Activated CD4-positive, alpha-beta T cell treated with anti-CD3 and anti-CD28 coated beads for 36 hours (primary cell): ENCODE measurements at places on chromosomes 16 and 17. TPM values are rescaled to one million over a fixed set of nuclear protein-coding genes. Genes with fewer than 3 reads are reported as not detected.

PRR29 gene
- total RNA-seq = 1.0 TPM

CPHXL2 gene
- not detected for total RNA-seq

SRCIN1 gene
- total RNA-seq = 0.73 TPM

FBXW10B gene
- 0.83 TPM for total RNA-seq

CCL8 gene
- total RNA-seq = not detected

FBXL16 gene
- total RNA-seq = 6.1 TPM

GRB7 gene
- 3.3 TPM for total RNA-seq

ALDH3A1 gene
- not detected for total RNA-seq

FOXO3B gene
- total RNA-seq = 4.4 TPM

DNA sequence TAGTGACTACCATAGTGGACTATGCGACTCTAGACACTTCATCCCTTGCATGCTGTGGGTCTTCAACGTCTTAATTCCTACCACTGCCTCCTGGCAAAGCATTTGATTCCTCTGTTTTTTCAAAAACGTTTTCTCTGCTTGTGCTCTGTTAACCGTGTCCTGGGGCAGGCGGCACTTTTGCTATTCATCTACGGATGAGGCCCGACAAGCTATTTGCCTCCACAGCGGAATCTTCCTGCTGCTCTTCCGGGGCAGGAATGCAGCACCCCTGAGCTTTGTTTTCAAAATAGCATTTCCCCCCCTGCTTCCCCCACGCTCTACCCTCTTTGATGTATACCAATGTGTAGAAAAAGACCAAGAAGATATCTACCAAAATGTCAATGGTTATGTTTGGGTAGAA, 39.8 kb upstream of the METTL16 start:
- DNase-seq = no peak

GRCh38 chr17:49872754-49873377, 25.0 kb upstream of the TAC4 start:
- peak; percentile 35 for DNase-seq

GRCh38 chr16:28880589-28880915, 2.3 kb downstream of the ATP2A1 start:
- DNase-seq = no peak

- peak; percentile 51 for DNase-seq
These were observed 63.9 kb upstream of the DNAJA2 start for GRCh38 chr16:47037396-47037745.

DNA sequence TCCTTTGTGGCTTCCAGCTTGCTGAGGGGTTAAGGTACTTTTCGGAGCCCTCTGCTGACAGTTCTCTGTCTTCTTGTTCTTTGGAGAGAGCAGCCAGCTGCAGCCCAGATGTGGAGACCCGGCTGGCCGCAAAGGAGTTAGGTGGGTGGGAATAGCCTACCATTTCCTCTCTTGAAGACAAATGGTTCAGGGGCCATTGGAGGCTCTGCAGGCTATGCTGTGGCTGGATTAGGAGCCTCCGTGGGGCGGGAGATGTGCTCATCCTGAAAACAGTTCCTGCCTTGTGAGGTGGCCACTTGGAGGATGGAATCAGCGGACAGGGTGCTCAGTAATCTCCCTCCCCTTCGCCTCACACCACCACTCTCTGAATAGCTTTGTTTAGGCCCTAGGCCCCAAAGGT, 30.3 kb downstream of the MEOX1 start:
- DNase-seq = no peak

- DNase-seq = no peak
These were observed 24.8 kb upstream of the STH start for GRCh38 chr17:45973946-45974859.

- no peak for DNase-seq
These were observed 97.5 kb downstream of the OR1D5 start for GRCh38 chr17:2965621-2966595.

- no peak for DNase-seq
These were observed 82.7 kb upstream of the CDYL2 start for GRCh38 chr16:80887062-80887461.

DNA sequence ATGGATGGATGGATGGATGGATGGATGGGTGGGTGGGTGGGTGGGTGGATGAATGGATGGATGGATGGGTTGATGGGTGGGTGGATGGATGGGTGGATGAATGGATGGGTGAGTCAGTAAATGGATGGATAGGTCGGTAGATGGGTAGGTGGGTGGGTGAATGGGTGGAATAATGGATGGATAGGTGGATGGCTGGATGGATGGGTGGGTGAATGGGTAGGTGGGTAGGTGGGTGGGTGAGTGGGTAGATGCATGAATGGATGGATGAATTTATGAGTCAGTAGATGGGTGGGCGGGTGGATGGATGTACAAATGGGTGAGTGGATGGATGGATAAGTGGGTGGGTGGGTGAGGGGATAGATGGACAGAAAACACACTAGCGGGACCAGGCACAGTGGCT, 4.9 kb downstream of the ZG16B start:
- DNase-seq = no peak

GRCh38 chr16:3654249-3654991, at the start of gene DNASE1:
Gene DNASE1 (plus strand): TSS chr16:3654691. CDS start chr16:3655374, 683 bp downstream.
- DNase-seq = peak; percentile 82

GRCh38 chr16:51119556-51119955, 31.5 kb downstream of the SALL1 start:
- no peak for DNase-seq

DNA sequence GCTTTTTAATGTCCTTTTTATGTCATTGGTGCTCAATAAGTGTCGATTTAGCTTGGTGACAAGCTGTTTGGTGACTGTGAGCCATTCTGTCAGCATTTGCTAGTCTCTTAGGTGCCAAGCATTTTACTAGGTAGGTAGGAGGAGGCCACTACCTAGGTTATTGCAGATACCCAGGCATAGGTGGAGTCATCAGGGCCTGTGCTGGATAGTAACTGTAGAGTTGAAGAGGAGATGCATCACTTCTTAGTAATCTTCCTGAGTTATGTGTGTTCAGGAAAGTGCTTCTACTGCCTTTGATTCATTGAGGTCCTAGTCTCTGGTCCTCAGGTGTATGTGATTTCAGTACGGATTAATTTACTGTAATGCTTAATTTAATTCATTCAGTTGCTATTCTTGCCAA, 17.7 kb downstream of the USP10 start:
- peak; percentile 18 for DNase-seq

DNA sequence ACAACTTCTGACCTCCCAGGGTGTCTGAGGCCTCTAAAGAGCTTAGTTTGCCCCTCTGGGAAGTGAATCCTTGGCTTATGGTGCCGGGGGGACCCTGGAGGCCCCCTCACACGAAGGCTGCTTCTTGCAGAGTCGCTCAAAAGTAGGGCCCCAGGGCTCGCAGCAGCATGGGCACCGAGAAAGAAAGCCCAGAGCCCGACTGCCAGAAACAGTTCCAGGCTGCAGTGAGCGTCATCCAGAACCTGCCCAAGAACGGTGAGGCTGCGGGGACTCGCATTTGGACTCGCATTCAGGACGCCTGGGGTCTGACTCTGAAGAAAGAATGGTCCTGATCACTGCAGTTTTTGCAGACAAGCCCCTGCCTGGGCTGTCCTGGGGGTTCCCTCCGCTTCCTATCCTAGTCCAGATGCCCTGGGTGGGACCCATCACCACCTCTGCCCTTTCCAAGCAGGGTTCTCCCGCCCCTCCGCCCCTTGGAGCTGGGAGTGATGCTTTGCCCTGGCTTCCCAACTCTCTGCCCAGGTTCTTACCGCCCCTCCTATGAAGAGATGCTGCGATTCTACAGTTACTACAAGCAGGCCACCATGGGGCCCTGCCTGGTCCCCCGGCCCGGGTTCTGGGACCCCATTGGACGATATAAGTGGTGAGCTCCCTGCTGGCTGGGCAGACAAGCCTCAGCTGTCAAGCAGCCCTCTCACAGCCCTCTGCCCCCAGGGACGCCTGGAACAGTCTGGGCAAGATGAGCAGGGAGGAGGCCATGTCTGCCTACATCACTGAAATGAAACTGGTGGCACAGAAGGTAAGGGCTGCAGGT, 698 bp downstream of the ACBD4 start:
- peak; percentile 33 for DNase-seq

- DNase-seq = no peak
These were observed 903.1 kb upstream of the SOX9 start for GRCh38 chr17:71217769-71218168.
